ENCODE measurements at places on chromosomes 5 and 9.

DNA sequence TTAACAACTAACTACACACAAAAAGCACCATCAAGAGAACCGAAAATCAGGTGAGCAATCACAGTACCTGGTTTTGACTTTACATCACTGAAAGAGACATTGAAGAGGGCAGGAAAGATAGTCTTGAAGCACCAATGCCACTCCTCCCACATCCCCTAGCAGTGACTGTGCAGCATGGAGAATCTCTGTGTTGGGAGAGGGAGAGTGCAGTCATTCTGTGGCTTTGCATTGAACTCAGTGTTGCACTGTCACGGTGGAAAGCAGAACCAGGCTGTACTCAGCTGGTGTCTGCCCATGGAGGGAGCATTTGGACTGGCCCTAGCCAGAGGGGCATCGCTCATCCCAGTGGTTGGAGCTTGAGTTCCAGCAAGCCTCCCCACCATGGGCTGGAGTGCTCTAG, 40.4 kb downstream of the C5 start:
- DNase-seq: no peak

DNA sequence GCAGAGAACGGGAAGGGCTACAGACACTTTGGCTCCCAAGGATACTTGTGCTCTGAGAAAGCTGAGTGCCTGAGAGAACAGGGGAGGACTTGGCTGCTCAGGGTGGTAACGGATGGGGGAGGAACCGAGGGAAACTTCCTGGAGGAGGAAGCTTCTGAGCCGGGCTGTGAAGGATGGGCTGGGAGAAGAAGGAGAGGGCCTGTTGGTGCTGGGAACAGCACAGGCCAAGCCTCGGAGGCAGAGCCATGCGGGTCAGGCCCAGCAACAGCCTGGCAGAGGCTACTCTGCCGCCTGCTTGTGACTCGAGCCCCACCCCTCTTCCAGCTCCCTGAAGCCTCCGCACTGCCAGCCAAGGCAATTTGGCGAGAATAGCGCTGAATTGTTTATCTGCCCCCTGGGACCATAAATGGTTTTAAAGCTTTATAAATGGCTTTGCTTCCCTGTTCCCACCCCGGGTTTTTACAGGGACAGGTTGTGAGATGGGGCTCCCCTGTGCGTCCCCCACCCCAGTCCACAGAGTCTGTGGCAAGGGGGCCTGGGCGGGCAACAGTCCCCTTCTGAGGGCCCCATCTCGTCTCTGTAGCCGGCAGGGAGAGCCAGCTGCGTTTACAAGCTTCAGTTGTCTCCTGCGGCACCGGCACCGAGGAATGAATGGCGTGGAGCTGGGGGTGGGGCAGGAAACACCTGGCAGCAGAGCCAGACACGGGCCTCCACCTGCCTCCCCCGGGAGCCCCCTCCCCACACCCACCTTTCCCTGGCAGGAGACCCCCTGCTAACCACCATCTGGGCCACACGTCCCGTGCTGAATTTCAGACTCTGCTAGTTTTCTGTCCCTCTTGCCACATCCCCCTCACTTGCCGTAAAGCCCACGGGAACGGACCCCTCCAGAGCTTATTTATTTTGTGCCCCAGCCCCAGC, 24.4 kb downstream of the FAM163B start:
- DNase-seq: no peak

DNA sequence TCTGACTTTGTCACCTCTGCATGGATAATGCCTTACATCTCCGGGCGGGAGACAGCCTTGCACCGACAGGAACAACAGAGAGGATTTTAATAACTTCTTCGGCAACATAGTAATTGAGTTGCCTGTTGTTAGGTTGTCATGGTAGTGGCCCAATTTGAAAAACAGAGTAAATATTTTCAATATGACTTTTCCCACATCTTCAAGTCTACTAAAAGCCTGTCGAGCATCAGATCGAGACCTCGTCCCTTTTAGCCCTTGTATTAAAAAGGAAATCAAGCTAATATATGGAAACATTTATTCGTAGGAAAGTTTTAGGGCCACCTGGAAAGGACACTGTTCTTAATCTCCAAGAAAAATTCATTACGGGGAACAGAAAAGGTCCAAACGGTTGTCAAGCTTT, 70.8 kb upstream of the FCN2 start:
- no peak for DNase-seq

DNA sequence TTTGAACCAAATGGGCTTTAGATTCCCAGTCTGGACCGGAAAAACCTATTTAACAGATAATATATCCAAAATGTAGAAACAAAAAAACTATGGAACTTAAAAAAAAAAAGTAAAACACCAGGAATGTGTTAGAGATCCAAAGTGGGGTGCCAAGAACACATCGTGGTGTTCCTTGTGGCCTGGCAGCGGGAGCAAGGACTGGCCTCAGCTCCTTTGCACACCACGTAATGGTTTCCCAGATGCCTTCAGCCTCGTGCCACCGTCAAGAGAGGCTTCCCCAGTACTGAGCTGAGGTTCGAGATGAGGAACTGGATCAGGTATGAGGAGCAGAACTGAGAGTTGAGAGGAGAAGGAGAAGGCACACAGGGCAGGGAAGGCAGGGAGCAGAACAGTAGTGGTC, 3.5 kb downstream of the ASPN start:
- no peak for DNase-seq

DNA sequence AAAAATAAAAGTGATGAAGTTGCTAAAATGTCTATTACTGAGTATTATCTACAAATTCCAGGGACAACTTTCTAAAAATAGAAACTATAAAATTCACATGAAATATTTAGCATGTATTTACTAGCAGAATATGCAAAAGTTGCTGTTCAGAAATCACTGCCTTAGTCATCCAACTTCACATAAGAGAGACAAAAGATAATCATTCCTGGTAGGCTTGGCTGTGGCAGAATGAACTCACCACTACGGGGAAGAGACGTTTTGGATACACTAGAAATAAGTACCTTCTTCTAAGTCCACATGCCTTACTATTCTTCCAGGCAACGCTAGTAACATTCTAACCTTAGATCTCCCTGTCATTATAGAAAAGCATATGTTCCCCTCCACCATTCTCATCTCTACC, 272.2 kb downstream of the BNC2 start:
- no peak for DNase-seq

DNA sequence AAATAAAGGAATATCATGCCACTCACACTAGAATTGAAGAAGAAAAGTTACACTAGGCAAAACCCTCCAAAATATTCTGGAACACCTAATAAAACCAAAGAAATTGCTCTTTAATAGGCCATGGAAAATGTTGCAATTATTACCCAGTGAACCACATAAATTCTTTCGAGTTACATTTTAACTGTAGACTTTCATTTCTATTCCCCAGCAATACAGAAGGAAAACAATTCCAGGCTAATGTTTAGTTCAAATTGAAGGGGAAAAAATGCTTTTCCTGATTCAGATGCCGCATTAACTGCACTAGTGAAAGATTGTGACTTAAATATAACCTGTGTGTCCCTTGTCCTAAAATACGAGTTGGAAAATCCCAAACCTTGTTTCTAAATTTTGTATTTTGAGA, 439.3 kb upstream of the ADAMTS16 start:
- no peak for DNase-seq

GRCh38 chr5:136191304-136192014, 1.5 kb downstream of the SMIM32 start:
- no peak for DNase-seq

DNA sequence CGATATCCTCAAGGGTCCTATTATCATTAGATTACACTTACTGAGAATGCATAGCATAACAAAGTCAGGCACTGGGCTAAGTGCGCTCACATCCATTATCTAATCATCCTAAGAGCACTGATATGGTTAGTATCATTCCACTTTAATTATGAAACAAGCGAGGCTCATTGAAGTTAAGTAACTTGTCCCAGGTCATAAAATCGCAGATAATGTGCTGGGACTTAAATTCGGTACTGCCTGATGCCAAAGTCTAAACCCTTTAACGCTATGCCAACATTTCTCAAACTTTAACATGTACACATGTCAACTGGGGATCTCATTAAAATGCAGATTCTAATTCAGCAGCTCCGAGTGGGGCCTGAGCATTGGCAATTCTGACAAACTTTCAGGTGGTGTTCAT, 204.7 kb downstream of the PTTG1 start:
- DNase-seq: no peak

GRCh38 chr9:104743376-104743985, 4.0 kb upstream of the NIPSNAP3A start:
- no peak for DNase-seq

DNA sequence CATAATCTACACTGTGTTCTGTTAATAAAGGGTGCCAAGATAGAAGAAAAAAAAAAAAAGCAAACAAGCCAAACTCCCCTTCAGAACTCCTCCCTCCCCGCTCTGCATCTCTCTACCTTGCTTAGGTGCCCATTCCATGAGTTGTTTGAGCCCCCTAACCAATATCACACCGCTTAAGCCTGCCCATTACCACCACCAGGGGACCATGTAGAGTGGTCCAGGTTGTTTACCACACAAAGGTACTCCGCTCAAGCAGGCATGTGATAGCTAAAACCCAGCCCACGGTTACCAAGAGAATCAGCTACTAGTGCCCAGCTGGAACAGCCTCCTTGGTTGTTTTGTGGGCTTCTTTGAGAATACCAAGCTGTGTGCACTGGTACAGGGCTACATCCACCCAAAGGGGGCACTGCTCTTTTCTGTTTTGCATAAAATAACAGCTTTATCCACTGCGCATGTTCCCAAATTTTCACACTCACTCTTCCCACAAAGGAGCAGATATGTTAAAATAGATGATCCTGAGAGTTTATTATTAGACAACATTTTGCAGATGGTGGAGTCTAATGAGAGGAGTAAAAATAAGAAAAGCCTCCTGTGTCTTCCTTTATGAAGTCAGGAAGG, 304.1 kb downstream of the DEPDC1B start:
- DNase-seq: no peak

Measured in GM12891 (cell line).